ENCODE measurements at places on chromosomes 5 and 9.

- no peaks in the 10 kb centered on the region for H3K4me1 ChIP-seq
- H3K4me3 ChIP-seq, result no peak overlapping the region
- H3K27ac ChIP-seq, result no peak overlapping the region
- H3K27me3 ChIP-seq, result no peaks in the 10 kb centered on the region
- no peaks in the 10 kb centered on the region for H3K36me3 ChIP-seq
Observed at GRCh38 chr5:98969400-98969799, 40.6 kb upstream of the CHD1 start.

DNA sequence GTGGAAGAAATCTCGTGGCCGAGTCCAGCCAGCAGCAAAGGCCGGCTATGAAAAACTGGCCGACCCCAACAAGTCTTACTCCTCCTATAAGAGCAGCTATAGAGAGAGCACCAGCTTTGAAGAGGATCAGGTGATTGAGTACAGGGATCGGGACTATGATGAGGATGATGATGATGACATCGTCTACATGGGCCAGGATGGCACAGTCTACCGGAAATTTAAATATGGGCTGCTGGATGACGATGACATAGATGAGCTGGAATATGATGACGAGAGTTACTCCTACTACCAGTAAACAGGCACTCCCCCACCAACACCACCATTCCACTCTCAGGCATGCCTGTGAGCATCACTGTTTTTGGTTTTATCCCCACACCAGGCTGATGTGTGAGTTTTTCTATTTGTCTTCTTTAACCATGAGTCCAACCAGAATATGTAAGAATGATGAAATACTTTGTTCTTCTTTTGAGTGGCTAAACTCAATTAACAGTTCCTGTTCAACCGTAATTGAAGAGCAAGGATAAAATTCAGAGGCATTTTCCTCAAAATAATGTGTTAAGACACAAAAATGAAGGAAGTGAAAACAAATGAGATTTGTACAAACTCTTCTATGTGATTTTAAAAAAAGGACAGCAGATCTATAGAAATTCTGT lies 35.5 kb downstream of the RFK start:
- H3K36me3 ChIP-seq, result no peaks in the 10 kb centered on the region
- H3K4me3 ChIP-seq, result no peak overlapping the region
- H3K27me3 ChIP-seq, result no peaks in the 10 kb centered on the region

DNA sequence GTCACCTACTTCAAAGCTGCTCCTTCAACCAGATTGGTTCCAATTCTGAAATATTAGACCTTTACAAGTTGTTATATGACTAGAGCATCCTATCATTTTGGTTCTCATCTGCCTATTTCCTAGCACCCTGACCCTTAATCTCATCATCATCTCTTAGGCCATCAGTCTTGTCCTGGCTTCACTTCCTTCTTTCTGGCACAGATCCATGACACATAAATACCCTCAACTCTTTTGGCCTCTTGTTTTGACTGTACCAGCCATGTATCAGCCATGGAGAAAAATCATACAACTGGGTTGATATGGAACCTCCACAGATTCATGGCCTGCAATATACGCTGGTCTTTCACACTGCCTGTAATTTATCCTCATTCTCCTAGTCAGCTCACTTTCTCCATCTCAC lies 123.1 kb upstream of the FBXL17 start:
- H3K27ac ChIP-seq, result no peak overlapping the region
- H3K4me3 ChIP-seq, result no peak overlapping the region
- H3K4me1 ChIP-seq, result no peaks in the 10 kb centered on the region
- no peaks in the 10 kb centered on the region for H3K36me3 ChIP-seq
- H3K27me3 ChIP-seq, result no peaks in the 10 kb centered on the region

DNA sequence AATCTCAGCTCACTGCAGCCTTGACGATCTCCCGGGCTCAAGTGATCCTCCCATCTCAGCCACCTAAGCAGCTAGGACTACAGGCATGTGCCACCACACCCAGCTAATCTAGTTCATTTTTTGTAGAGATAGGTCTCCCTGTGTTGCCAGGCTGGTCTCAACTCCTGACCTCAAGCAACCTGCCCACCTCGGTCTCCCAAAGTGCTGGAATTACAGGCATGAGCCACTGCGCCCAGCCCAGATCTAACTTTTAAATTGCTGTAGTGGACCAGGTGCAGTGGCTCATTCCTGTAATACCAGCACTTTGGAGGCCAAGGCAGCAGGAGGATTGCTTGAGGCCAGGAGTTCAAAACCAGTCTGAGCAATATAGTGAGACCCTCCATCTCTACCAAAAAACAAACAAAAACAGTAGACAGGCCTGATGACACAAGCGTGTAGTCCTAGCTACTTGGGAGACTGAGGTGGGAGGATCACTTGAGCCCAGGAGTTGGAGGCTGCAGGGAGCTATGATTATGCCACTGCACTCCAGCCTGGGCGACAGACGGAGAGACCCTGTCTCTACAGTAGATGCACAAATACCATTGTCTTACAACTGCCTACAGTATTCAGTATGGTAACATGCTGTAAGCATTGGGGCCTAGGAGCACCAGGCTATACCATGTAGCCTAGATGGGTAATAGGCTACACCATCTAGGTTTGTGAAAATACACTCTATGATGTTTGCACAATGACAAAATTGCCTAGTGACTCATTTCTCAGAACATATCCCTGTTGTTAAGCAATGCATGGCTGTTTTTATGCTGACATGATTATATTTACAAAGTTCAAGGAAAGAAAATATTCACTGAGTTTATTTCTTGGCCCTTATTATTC lies 1.5 kb upstream of the SIT1 start:
- no peak overlapping the region for H3K27ac ChIP-seq
- H3K36me3 ChIP-seq, result no peaks in the 10 kb centered on the region
- no peak overlapping the region for H3K4me3 ChIP-seq
- peaks cover 17% of the 10 kb centered on the region for H3K4me1 ChIP-seq

DNA sequence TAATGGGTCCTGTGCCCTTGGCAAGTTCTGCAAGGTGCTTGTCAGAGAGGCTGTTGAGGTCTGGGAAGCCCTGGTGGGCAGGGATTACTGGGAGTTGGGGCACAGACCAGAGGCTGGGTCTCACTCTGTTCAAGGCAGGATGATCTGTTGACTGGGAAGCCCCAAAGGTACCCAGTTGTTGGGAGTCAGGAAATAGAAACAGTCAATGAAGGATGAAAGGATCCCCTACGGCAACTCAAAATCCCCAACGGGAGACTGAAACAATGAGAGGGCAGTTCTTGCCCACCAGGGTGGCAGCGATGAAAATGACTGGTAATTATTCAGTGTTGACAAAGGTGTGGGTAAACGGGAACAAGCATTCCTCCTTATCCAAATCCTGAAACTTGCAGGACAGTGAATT lies 31.2 kb downstream of the BNIP1 start:
- no peaks in the 10 kb centered on the region for H3K36me3 ChIP-seq
- DNase-seq, result no peak
- H3K4me3 ChIP-seq, result no peak overlapping the region
- H3K4me1 ChIP-seq, result peaks cover 6% of the 10 kb centered on the region

GRCh38 chr5:173967241-173967640 lies 21.7 kb upstream of the C5orf47 start:
- no peaks in the 10 kb centered on the region for H3K4me1 ChIP-seq
- no peak for DNase-seq
- no peak overlapping the region for H3K27ac ChIP-seq

- DNase-seq, result no peak
- no peaks in the 10 kb centered on the region for H3K36me3 ChIP-seq
- H3K4me1 ChIP-seq, result no peaks in the 10 kb centered on the region
- no peaks in the 10 kb centered on the region for H3K27me3 ChIP-seq
Observed at GRCh38 chr9:278651-279050, 64.0 kb downstream of the DOCK8 start.

GRCh38 chr9:137141050-137141810 lies 2.3 kb downstream of the GRIN1 start:
- H3K27me3 ChIP-seq, result no peaks in the 10 kb centered on the region
- no peak for DNase-seq
- no peaks in the 10 kb centered on the region for H3K36me3 ChIP-seq
- no peak overlapping the region for H3K27ac ChIP-seq
- no peaks in the 10 kb centered on the region for H3K4me1 ChIP-seq

DNA sequence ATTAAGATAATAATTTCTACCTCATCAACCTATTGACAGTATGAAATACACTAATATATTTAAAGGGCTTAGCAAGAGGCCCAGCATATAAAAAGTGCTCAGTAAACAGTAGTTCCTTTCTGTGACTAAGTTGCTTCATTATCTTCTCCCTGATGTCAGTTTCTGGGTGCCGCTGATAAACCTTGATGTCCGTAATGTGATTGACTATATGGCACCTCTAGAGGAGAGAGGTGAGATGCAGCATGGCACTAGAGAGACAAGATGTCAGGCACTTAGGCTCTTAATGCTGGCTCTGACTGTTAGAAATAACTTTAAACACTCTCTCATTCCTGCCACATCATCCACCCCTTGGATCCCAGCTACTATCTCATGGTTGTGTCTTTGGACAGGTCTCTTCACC lies 455.9 kb upstream of the KLF4 start:
- H3K4me3 ChIP-seq, result no peak overlapping the region
- H3K27me3 ChIP-seq, result no peaks in the 10 kb centered on the region
- no peak overlapping the region for H3K27ac ChIP-seq
- no peak for DNase-seq

DNA sequence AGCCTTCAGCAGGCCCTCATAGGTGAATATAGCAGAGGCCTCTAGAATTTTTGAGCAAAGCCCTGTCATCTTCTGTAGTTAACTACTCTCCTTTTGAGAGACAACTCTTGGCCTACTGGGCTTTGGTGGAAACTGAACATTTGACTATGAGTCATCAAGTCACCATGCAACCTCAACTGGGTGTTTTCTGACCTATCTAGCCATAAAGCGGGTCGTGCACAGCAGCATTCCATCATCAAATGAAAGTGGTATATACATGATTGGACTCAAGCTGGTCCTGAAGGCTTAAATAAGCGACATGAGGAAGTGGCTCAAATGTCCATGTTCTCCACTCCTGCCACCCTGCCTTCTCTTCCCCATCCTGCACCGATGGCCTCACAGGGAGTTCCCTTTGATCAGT lies 1115.5 kb downstream of the TAF11L14 start:
- H3K27ac ChIP-seq, result no peak overlapping the region
- no peaks in the 10 kb centered on the region for H3K27me3 ChIP-seq
- H3K4me3 ChIP-seq, result no peak overlapping the region
- H3K36me3 ChIP-seq, result no peaks in the 10 kb centered on the region
- no peak for DNase-seq

DNA sequence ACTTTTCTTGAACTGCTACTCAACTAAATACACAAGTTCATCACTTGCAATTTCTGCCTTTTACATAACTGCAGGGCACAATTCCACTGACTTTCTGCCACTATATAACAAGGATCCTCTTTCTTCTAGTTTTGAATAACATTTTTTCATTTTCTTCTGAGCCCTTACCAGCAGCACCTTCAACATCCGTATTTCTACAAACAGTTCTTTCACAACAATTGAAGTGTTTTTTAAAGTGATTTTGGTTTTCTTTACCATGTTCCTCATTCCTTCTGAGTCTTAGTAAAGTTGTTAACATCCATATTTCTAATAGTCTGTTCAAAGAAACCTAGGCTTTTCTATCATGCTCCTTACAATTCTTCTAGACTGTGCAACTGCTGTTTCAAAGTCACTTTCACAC lies 127.2 kb upstream of the PITX1 start:
- H3K4me1 ChIP-seq, result peaks cover 10% of the 10 kb centered on the region
- DNase-seq, result no peak
- no peaks in the 10 kb centered on the region for H3K27me3 ChIP-seq
- H3K36me3 ChIP-seq, result no peaks in the 10 kb centered on the region

- H3K4me1 ChIP-seq, result no peaks in the 10 kb centered on the region
- no peaks in the 10 kb centered on the region for H3K36me3 ChIP-seq
- no peak overlapping the region for H3K4me3 ChIP-seq
- H3K27ac ChIP-seq, result no peak overlapping the region
- no peaks in the 10 kb centered on the region for H3K27me3 ChIP-seq
Observed at GRCh38 chr9:129713402-129713679, 39.5 kb downstream of the PTGES start.

GRCh38 chr5:131264451-131265099 lies 722 bp downstream of the CDC42SE2 start:
- H3K4me3 ChIP-seq, result peak overlapping the region; percentile 86
- no peak for DNase-seq
- no peaks in the 10 kb centered on the region for H3K36me3 ChIP-seq
- peaks cover 39% of the 10 kb centered on the region for H3K4me1 ChIP-seq
- H3K27ac ChIP-seq, result peak overlapping the region; percentile 55
- no peaks in the 10 kb centered on the region for H3K27me3 ChIP-seq

GRCh38 chr5:139954022-139954421 lies 89.1 kb downstream of the NRG2 start:
- no peak for DNase-seq
- H3K36me3 ChIP-seq, result no peaks in the 10 kb centered on the region
- H3K4me1 ChIP-seq, result peaks cover 13% of the 10 kb centered on the region
- H3K27ac ChIP-seq, result no peak overlapping the region

- no peak overlapping the region for H3K27ac ChIP-seq
- H3K36me3 ChIP-seq, result no peaks in the 10 kb centered on the region
- no peaks in the 10 kb centered on the region for H3K4me1 ChIP-seq
- no peak for DNase-seq
Observed at GRCh38 chr9:91589101-91589553, 165.5 kb upstream of the NFIL3 start.

DNA sequence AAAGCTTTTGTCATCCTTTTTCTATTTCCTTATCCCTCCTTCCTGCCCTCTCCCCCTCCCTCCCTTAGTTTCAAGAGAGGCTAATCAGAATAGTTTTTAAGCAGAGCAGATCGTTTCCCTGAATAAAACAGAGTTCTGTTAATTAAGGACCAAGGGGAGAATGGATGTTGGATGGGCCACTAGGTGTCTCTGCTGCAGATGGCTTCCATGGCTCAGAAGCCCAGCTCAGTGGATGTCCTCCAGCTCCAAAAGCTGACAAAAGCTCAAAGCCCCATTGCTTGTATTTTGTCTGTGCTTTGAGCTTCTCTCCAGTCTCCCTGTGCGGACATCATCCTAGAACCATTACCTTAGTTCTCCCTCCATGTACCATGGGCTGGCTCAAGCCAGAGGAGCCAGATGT lies 21.0 kb upstream of the NPR3 start:
- no peak overlapping the region for H3K27ac ChIP-seq
- no peak overlapping the region for H3K4me3 ChIP-seq
- no peaks in the 10 kb centered on the region for H3K27me3 ChIP-seq
- H3K4me1 ChIP-seq, result no peaks in the 10 kb centered on the region
- no peaks in the 10 kb centered on the region for H3K36me3 ChIP-seq

- H3K4me3 ChIP-seq, result no peak overlapping the region
- peaks cover 5% of the 10 kb centered on the region for H3K27me3 ChIP-seq
- no peaks in the 10 kb centered on the region for H3K36me3 ChIP-seq
- no peak for DNase-seq
- no peaks in the 10 kb centered on the region for H3K4me1 ChIP-seq
Observed at GRCh38 chr9:132094314-132094791, 14.7 kb upstream of the MED27 start.
